ENCODE measurements at places on chromosomes 2 and 18. TPM values are rescaled to one million over a fixed set of nuclear protein-coding genes. Genes with fewer than 3 reads are reported as not detected.

The POU3F3 gene
- polyA plus RNA-seq: 105 TPM

The TMEM200C gene
- 1.1 TPM for polyA plus RNA-seq

The C2orf15 gene
- polyA plus RNA-seq: 9.6 TPM

The MEX3C gene
- 66.4 TPM for polyA plus RNA-seq

The MC4R gene
- 0.34 TPM for polyA plus RNA-seq

DNA sequence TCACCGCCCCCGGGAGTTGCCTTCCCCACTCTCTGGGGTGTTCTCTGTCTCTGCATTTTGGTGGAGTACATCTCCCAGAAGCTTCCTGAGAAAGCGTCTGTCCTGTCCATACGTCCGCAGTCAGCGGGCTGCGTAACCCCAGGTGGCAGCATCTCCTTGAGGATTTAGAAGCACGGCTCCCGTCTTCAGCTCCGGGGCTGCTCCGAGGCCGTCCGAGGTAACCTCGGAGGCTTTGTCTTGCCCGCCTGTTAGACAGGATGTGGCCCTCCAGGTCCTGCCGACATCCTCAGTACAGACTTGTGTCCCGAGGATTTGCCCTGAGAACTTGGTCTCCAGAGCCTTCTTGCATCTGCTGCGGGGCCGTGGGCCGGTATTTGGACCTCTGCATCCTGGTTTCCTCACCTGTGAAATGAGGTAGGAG, 58.4 kb downstream of the CTDP1 start:
- DNase-seq: no peak

- DNase-seq: peak; percentile 17
Observed at GRCh38 chr2:54329482-54330161, 73.6 kb upstream of the TSPYL6 start.

DNA sequence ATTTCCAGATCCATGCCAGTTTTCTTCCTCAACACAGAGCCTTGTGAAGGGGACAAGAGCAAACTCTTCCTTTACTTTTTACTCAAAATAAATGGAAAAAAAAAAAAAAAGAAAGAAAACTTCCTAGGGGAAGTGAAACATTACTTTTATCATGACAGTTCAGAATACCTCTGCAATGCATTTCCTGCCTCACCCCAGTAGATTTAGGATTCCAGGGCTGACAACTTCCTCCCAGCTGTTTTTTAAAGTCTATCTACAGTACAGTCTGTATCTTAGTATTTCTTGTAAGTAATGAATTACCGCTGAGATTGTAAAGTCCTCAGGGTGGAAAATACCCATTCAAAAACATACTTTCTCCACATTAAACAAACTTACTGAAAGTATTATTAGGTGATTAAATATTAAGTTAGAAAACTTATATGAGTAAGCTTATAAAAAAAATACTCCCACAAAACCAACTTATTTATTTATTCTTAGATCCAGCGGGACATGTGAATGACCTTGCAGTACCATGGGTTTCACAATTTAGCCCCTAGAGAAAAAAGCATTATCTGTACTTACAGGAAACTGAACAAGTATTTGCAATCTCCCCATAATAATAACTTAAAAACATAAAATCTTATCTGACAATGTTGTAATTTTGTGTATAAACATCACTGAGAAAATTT, 117.7 kb downstream of the RBMS1 start:
- no peak for DNase-seq

DNA sequence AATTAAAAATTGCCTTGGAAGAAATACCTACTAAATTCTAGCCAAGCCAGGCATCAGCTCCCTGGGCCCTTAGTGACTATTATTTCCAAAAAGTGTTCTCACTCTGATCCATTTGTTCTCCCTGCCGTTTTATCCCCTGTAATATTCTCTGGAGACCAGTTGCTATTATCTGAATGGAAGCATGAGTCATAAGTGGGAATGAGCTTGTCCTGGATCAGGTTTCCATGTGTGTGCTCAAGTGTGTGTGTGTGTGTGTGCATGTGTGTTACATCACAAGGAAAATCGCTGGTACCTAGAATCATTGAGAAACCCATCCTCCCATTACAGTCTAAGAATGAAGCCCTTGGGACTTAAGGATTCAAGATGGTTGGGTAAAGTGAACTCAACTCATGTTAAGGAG, 130.3 kb upstream of the CXCR4 start:
- no peak for DNase-seq
